ENCODE measurements at places on chromosomes 5 and 9.

DNA sequence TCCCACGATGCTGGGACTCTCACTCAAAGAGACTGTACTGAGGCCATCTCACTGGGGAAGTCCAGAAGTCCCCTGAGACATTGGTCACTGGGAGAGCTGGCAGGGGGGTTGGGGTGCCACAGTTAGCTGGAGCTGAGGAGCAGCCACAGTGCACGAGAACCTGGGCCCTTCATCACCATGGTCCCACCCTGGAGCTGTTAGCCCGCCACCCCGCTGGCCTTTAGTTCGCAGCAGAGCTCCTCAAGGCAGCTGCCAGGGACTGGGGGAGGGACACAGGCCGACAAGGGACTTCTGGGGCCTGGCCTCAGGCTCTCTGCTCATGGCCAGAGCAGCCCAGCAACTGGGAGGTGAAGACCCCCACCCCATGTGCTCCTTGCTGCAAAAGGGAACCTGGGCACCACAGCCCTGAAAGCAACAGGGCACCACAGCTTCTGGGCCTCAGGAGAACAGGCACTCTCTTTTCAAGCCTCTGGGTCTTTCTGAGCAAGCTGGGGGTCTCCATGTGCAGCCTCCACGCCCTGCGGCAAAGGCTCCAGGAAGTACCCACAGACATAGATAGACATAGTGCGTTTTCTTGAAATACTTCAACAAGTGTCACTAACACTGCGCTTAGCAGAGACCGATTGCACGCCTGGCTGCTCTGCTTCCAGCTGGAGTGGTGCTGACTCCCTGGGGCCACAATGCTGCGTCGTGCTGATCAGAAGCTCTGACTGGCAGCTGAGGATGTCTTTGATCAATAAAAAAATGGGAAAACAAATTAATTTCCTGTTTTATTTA lies 46.0 kb downstream of the VAV2 start:
- DNase-seq: no peak

GRCh38 chr5:33843579-33843978 lies 48.2 kb downstream of the ADAMTS12 start:
- no peak for DNase-seq

DNA sequence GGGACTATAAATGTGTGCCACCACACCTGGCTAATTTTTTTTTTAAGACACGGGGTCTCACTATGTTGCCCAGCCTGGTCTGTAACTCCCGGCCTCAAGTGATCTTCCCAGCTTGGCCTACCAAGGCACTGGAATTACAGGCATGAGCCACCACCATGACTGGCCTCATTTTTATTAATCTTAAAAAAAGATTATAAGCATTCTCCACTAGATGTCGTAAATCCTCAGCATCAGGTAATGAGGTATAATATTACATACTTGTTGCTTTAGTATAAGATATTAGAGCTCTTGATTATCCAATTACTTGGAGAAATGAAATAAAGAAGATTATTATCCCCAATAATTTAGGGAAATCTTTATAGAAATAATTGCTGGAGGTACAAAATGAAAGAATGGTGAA lies 78.2 kb upstream of the HTR1A start:
- no peak for DNase-seq

DNA sequence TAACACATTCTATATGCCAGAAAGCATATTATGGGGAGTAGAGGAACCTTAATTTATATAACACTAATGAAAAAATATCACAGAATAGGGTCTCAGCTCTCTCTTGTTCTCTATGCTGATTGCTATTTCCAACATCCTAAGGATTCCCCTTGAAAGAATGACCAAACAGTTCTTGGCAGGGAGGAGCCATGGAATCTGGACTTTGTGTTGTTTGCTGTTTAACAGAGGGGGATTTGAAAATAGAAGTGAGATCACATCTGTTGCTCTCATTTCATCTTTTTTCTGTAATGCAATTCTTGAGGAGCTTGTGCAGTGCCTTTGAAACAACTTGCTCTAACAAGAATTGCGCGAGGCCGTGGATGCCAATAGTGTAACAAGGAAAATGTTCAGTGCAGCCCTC lies 755.3 kb downstream of the TLE1 start:
- DNase-seq: no peak

GRCh38 chr5:124655921-124656511 lies 90.4 kb downstream of the ZNF608 start:
- DNase-seq: no peak

- no peak for DNase-seq
Observed at GRCh38 chr5:179870403-179870903, 11.8 kb upstream of the MRNIP start.

DNA sequence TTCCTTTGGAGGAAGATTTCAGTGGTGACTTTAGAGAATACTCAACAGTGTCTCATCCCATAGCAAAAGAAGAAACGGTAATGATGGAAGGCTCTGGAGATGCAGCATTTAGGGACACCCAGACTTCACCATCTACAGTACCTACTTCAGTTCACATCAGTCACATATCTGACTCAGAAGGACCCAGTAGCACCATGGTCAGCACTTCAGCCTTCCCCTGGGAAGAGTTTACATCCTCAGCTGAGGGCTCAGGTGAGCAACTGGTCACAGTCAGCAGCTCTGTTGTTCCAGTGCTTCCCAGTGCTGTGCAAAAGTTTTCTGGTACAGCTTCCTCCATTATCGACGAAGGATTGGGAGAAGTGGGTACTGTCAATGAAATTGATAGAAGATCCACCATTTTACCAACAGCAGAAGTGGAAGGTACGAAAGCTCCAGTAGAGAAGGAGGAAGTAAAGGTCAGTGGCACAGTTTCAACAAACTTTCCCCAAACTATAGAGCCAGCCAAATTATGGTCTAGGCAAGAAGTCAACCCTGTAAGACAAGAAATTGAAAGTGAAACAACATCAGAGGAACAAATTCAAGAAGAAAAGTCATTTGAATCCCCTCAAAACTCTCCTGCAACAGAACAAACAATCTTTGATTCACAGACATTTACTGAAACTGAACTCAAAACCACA lies 67.4 kb downstream of the VCAN start:
- DNase-seq: no peak

DNA sequence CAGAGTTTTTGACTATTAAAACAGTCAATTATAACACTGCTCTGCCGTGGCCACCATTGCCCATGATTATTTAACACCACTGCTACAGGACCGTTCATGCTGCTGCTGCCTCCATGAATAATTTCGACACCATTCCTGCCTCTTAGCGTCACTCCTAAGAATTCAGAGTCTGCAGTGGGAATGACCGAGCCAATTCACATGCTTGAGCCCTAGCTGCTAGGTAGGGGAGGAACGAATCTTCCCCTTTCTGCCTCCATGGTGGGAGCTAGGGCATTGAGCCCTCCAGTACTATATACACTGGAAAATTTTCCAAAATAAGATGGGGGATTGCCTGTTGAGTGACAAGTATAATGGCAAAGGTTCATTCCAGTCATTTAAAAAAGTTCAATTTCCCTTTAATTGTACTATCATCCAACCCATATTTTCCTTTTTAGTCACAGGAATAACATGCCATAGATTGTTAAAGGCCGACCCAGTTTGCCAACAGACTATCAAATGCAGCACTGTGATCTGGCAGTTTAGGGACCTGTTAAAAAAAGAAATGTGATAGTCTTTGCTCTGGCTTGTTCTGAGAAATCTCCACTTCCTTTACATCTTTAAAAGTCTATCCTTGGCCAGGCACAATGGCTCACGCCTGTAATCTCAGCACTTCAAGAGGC lies 13.5 kb upstream of the B4GALT1 start:
- no peak for DNase-seq

DNA sequence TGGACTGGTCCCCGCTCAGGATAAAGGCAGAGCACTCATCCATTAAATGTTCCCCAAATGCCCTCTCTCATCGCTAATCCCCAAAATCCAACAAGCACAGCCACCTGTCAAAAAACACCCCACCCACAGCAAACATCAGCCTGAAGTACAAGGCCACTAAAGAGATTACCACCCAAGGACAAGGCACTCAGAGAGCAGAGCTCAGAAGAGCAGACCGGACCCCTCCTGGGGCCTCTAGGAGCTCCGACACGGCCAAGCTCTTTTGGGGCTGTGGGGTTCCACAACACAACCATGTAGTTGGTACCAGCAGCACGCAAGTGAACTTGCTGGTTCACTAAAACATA lies 9.8 kb downstream of the VDAC1 start:
- DNase-seq: no peak

GRCh38 chr9:101146508-101146907 lies 118.0 kb downstream of the PLPPR1 start:
- no peak for DNase-seq

DNA sequence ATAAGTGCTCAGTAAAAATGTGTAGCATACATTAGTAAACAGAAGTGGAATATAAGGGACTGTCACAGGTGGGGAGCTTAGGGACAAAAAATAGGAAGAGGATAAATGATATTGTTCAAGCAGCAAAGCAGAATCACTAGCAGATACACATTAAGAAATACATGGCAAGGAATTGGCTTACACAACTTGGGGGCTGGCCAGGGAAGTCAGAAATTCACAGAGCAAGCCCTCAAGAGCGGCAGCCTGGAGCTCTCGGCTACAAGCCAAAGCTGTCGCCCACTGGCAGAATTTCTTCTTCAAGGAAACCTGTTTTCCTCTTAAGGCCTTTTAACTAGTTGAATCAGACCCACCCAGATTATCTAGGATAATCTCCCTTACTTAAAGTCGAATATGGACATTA lies 73.0 kb upstream of the SMIM23 start:
- DNase-seq: no peak

DNA sequence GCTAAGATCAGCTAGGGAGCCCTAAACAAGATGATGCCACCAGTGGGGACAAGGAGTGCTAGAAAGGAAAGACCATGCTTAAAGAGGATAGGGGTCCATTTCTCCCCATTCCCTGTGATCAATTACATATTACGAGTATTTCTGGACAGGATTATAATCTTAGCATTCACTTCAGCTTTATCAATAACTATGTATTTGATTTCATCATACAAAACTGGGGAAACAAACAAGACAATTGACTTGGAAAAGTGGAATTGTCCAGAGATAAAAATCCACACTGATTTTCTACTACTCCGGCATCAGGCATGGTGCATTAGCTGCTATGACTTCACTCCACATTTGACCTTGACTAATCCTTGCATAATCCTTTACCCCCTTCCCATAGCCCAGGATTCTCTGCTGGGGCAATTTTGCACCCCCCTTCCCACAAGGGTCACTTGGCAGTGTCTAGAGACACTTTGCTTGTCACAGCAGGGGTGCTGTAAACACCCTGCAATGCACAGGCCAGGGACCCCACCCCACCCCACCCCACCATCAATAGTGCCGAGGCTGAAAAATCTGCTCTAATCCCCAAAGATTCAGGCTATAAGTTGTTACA lies 29.9 kb upstream of the UBE2QL1 start:
- no peak for DNase-seq

GRCh38 chr9:114666401-114666800 lies 8.8 kb upstream of the TEX53 start:
- no peak for DNase-seq

- no peak for DNase-seq
Observed at GRCh38 chr5:76025069-76025468, 58.1 kb upstream of the SV2C start.

GRCh38 chr5:177389241-177390169 lies 5.3 kb downstream of the SLC34A1 start:
- peak; percentile 63 for DNase-seq

DNA sequence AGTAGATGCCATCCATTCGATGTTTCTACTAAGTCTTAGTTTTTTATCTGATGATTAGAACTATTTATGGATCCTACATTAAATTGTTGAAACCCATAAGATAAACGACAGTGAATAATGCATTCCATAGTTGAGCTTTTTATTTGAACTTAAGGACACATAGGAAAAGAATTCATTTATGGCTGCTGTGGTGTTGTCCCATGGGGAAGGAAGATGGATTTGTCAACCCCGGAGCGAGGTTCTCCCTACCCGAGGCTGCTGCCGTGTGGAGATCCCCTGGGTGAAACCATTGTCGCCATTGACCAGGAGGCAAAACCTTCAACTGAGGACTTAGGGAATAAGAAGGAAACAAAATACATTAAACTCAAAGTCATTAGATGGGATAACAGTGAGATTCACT lies 146.7 kb downstream of the PRDM6 start:
- no peak for DNase-seq

GRCh38 chr5:69416180-69416579 lies 1.3 kb downstream of the MARVELD2 start:
- no peak for DNase-seq

DNA sequence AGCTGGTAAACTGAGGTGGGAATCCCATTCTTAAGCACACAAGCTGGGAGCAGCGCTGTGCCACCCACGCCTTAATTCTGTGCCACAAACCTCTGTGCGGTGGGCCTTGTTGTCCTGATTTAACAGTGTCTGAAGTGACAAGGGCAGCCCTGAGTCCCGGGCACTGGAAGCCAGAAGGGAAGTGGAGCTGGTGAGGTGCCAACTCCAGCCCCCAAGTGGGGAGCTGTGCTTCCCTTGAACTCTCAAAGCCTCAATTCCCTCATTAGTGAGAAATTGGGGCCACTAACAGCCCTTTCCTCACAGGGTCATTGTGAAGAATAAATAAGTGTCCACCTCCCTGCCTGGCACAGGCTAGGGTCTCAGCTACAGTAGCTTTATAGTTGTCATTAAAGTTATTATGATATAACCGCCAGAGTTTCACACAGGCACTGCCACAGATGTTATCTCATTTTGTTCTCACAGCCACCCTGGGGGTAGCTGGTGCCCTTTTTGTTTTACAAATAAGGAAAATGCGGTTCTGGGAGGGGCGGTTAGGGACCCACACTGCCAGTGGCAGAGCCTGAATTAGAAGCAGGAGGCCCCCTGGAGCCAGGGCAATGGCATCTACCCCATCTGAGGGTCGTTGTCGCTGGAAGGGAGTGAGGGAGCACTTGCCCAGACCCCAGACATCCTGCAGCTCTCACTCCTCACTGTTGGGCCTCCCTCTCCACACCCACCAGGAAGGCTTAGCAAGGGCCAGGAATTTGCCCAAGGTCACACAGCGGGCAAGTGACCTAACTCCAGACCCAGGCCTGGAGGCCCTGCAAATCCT lies 2.1 kb upstream of the TLX3 start:
- DNase-seq: no peak

GRCh38 chr9:105449081-105449480 lies 1.2 kb downstream of the FSD1L start:
- DNase-seq: no peak

DNA sequence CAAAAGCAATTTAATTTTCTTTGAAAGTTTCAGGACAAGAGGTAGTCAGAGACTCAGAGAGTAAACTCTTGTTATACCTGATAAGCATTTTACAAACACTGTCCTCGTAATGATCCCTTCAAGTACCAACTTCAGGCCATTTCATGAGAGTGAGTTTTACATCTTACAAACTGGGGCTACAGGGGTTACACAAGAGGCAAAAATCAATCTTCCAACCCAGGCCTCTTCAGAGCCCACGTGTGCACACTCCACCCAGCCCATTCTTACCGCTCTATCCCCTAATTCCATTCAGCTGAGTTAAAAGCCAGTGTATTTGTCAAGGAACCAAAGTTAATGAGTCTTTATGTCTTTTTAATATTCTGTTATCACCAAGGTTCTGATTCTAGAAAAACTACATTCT lies 46.5 kb downstream of the PSMB7 start:
- no peak for DNase-seq

All from GOT3 (cell line).